ENCODE measurements at places on chromosomes 5 and 9.
A peak's percentile ranks its signal among the peaks of the same experiment; 100 is the strongest.

GRCh38 chr9:124458441-124458840, 8.2 kb downstream of the ADGRD2 start:
- no peak for DNase-seq

GRCh38 chr5:51889703-51890102, 506.5 kb downstream of the ISL1 start:
- DNase-seq: no peak

DNA sequence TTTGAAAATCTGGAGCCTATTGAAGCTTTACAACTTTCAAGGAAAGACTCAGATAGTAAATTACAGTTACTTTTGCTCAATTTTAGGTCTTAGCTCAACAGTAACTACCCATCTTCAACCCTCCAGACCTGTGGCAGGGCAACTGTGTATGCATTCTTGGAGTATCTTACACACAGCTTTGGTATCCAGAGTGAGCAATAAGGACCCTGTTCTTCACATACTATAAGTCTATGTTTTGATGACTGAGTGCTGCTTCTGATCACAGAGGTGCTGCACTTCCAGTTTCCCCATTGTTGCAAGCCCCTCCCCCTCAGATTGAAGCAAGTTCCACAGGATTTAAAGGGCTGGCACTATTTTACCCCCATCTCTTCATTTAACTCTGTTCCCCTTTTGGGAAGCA, 737.4 kb upstream of the GRAMD2B start:
- DNase-seq: no peak

GRCh38 chr9:129160712-129161533, 17.1 kb downstream of the IER5L start:
- no peak for DNase-seq

GRCh38 chr5:2797160-2797559, 45.7 kb upstream of the IRX2 start:
- no peak for DNase-seq

- DNase-seq: no peak
Measured at GRCh38 chr5:9977070-9977469, 272.6 kb downstream of the ATPSCKMT start.

DNA sequence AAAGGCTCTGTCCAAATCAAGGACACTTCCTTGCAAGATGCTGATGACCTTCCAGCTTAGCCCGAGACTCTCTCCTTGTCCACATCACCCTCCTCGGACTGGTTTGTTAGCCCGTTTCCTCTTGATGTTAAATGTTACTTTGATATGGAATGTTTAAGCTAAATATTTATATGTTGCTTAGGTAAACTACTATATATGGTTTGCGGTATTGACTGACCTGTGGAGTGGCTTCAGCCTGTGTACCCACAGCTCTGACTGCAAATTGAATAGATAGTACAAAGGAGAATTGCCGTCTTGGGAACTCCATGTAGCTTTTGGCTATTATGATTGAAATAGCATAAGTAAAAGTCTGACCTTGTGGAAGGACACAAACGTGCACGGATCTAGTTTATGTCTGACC, 422.0 kb downstream of the YTHDC2 start:
- no peak for DNase-seq

DNA sequence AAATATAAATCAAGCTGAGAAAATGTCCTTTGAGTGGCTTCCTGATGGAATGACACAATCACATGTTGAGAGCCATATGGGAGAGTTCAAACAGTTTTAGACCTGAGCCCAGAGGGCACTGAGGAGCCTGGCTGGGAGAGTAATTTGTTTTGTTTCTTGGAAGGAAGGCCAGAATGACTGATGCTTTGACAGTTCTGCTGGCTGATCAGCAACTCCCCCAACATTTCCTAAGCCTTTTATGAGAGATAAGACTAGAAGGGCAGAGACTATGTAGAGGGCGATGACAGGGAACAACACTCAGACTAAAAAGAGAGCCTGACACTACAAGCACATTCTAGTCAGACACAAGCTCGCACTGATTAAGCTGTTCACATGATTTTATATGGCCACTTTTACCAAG, 169.2 kb downstream of the COX7C start:
- DNase-seq: no peak

DNA sequence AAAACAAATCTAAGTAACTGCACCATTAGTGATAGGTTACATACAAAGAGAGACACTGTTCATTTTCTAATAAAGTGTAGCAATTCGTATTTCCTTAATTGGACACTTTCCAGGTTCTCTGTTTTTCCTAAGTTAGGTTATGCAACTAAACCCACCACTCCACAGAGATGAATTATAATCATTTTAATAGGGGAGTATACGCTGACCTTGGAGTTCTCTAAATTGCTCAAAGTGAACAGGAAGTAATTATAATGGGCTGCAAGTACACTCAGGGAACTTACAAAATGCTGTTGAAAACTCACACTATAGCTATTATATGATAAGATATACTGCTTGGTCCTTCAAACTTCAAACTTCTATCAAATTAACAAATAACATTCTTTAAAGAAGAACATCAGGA, 18.2 kb upstream of the ADCY2 start:
- no peak for DNase-seq

GRCh38 chr9:129482521-129483414, 138.1 kb downstream of the C9orf50 start:
- peak; percentile 43 for DNase-seq

DNA sequence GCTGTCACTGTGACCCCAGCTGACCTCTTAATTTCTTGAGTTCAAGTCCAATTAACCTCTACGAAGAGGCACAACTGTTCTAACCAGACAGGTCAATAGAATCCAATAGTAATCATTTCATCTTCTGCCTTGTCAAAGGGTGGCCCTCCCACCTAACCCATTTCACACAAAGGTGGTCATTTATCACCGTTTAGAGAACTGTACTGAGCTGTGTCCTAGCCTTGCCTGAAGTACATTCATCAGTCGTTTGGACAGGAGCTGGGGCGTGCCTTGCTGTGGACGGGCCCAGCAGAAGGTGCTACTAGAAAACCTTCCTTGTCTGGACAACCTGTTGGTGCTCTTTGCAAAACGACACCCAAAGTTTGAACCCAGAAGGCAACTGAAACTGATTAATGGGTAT, 605.4 kb downstream of the ISL1 start:
- no peak for DNase-seq

DNA sequence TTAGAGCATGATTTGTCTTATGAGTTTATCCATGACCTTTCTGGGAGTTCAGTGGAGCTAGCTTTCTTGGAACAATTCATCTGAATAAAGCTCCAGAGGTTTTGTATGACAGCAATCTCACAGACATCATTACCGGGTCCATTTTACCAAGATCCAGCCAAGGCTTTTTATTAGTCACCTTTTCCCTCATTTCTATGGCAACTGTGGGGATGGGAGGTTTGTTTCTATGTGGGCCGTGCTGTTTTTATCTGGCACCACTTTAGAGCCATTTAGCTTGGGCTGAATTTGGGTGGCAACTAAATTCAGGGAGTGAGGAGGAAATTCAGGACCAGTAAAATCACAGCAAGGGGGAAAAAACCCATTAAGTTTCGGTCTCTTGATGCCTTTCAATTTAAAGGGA, 245.7 kb downstream of the NSG2 start:
- no peak for DNase-seq

GRCh38 chr5:148739524-148739923, 85.2 kb upstream of the HTR4 start:
- DNase-seq: no peak

DNA sequence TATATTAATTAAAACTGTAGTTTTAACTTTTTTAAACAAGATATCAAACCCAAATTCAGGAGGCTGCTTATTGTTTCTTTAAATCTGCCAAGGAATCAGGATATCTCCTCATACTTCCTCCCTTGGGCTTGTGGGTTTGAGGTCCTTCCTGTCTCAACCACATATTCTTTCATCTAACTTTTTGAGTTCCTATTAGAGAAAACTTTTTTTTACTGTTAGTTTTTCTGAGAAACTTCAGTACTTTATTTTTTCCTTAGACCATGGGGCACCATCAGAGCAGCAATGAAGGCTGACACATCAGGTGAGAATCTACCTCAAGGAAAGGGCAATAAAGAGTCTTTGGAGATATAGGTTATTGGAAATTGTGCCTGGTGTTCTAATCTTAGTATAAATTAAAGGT, 56.7 kb downstream of the TSSK1B start:
- no peak for DNase-seq

DNA sequence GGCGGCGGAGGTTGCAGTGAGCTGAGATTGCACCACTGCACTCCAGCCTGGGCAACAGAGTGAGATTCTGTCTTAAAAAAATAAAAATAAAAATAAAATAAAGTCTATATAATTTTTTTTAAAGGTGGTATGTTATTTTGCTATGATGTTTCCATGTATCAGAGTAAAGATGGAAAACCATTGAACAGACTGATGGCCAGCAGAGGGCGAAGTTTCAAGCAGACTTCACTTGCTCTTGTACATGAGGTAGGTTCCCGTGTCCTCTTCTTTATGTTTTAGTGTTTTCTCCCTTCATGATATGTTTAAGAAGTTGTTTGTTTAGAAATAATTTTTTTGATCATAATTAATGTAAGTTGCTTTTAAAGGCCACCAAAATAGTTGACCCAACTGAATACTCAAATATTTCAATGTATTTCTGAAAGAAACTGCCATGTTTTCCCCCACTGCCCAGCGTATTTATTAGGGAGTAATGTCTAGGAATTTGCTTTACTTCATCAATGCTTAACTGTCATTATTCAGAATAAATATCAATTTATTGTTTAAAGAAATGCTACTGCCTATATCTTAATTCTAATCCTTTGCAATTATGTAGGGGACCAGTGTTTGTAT, 146.4 kb downstream of the HACD4 start:
- peak; percentile 71 for DNase-seq

- DNase-seq: no peak
Measured at GRCh38 chr5:167402671-167403070, 888.8 kb upstream of the WWC1 start.

GRCh38 chr5:142884029-142884428, 113.9 kb downstream of the ARHGAP26 start:
- no peak for DNase-seq

DNA sequence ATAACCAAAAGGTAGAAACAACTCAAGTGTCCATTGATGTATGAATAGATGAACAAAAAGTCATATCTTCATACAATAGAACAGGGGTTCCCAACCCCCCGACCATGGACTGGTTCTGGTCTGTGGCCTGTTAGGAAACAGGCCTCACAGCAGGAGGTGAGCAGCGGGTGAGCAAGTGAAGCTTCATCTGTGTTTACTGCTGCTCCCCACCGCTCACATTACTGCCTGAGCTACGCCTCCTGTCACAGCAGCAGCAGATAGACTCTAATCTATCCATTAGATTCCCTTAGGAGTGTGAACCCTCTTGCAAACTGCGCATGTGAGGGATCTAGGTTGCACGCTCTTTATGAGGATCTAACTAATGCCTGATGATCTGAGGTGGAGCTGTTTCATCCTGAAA, 478.0 kb downstream of the BRINP1 start:
- no peak for DNase-seq

DNA sequence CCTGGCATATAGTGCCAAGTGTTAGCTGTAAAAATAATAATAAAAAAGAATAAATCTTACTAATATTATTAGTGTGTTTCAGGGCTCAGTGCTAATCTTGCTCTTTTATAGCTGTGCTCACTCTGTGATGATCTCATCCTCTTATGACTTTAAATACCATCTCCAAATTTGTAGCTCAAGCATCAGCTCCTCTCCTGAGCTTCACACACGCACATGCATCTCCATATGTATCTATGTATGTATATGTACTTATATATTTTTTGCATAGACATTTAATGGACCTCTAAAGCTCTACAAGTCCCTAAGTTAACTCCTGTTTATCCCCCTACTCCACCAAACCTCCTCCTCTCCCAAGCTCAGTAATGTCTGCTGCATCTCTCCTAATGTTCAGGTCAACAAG, 170.8 kb upstream of the NR3C1 start:
- DNase-seq: no peak

DNA sequence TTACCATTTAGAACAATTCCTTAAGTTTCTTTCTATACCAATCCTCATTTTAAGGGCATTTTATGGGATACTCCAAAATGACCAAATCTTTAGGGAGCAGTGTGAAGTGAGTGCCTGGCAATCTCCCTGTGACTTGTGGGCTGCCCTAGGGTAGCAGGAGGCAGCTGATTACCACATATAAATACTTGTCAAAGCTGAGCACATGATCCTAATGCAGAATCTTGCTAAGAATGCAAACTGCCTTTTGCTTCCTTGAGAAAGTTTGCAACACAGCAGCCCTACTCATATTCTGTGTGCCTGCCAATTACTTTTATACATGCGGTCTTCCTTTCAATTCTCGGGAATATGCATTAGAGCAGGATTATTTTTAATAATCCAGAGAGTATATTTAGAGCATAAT, 18.2 kb upstream of the NREP start:
- DNase-seq: peak; percentile 29

DNA sequence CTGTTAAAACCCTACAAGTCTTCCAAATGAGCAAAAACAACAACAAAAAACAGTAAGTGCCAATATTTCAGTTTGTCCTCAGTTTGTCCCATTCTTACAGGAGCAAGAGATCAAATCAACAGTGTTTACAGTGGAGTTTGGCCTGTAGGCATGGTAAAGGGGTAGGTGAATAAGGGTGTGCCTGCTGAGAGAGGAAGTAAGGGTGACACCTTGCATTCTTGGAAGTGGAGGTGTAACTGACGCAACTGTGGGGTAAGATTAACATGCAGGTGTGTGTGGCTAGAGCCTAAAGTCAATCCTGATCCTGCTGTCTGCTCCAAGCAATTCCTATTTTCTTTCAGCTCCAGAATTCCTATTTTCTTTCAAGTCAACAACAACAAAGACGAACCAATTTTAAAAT, 43.4 kb downstream of the PFDN1 start:
- DNase-seq: no peak

- no peak for DNase-seq
Measured at GRCh38 chr5:98999631-99000030, 70.8 kb upstream of the CHD1 start.

- DNase-seq: peak; percentile 63
Measured at GRCh38 chr5:27241564-27242257, 203.3 kb upstream of the CDH9 start.

GRCh38 chr5:110625376-110625999, 101.0 kb downstream of the TMEM232 start:
- DNase-seq: peak; percentile 49

DNA sequence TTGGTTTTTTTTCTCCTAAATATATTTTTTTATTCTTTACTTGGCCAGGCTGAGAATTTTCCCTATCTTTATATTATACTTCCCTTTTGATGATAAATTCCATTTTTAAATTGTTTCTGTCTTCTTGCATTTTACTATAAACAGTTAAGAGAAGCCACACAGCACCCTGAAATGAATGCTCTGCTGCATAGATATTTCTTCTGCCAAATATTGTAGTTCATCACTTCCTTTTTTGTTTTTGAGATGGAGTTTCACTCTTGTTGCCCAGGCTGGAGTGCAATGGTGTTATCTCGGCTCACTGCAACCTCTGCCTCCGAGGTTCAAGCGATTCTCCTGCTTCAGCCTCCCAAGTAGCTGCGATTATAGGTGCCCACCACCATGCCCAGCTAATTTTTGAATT, 8.5 kb upstream of the INIP start:
- no peak for DNase-seq

- no peak for DNase-seq
Measured at GRCh38 chr9:37971108-37971459, 67.2 kb upstream of the SLC25A51 start.

- DNase-seq: no peak
Measured at GRCh38 chr5:6584101-6584645, 48.7 kb downstream of the NSUN2 start.

GRCh38 chr9:84137968-84138367, 157.4 kb downstream of the RMI1 start:
- DNase-seq: peak; percentile 51

All from SK-MEL-5 (cell line).